RCC 7860 (cell line): ENCODE measurements at places on chromosomes 13 and 19.
A peak's percentile ranks its signal among the peaks of the same experiment; 100 is the strongest.

GRCh38 chr13:20209948-20210347 is 17.2 kb upstream of the GJB2 start:
- no peak for DNase-seq

- DNase-seq, result no peak
Observed at GRCh38 chr13:55999709-56000108, 1141.0 kb upstream of the PRR20A start.

- DNase-seq, result no peak
Observed at GRCh38 chr19:5935473-5936291, 21.6 kb downstream of the CAPS start.

GRCh38 chr13:50247223-50247622 is 232.0 kb downstream of the KCNRG start:
- no peak for DNase-seq

- DNase-seq, result no peak
Observed at GRCh38 chr13:40444241-40444640, 222.2 kb downstream of the FOXO1 start.

GRCh38 chr13:78499802-78500201 is 103.5 kb downstream of the POU4F1 start:
- no peak for DNase-seq

GRCh38 chr13:110535526-110535925 is 26.0 kb downstream of the RAB20 start:
- no peak for DNase-seq

- DNase-seq, result no peak
Observed at GRCh38 chr19:55147545-55148251, 1.3 kb downstream of the TNNT1 start.

- no peak for DNase-seq
Observed at GRCh38 chr19:19485998-19486290, 29.4 kb downstream of the TSSK6 start.

DNA sequence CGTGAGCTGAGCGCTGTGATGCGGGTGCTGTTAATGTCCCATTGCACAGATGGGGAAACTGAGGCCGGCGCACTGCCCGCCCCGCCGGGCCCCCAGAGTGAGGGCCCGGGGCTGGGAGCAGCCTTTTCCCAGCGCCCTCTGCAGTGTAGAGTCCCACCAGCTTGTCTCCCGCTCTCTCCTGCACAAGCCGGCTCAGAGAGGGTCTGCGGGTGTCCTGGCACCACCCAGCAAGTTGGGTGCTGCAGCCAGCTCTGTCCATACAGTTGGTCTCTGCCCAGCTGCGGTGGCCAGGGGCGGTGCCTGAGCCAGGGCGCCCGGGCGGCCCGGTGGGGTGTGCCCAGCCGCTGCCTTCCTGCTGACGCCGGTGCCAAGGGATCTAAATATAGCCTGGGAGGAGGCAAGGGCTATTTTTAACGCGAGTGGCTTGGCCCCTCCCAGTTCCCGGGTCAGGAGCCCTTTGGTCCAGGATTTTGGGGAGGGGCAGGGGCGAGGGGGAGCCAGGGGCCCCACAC is 19.3 kb downstream of the GADD45B start:
- peak; percentile 75 for DNase-seq

- no peak for DNase-seq
Observed at GRCh38 chr13:61575973-61576372, 160.3 kb upstream of the PCDH20 start.
